ENCODE measurements at places on chromosomes 4 and X.

- DNase-seq = no peak
Measured at GRCh38 chr4:73344106-73344505, 60.0 kb upstream of the ALB start.

- DNase-seq = no peak
Measured at GRCh38 chrX:20418379-20419150, 151.9 kb upstream of the RPS6KA3 start.

DNA sequence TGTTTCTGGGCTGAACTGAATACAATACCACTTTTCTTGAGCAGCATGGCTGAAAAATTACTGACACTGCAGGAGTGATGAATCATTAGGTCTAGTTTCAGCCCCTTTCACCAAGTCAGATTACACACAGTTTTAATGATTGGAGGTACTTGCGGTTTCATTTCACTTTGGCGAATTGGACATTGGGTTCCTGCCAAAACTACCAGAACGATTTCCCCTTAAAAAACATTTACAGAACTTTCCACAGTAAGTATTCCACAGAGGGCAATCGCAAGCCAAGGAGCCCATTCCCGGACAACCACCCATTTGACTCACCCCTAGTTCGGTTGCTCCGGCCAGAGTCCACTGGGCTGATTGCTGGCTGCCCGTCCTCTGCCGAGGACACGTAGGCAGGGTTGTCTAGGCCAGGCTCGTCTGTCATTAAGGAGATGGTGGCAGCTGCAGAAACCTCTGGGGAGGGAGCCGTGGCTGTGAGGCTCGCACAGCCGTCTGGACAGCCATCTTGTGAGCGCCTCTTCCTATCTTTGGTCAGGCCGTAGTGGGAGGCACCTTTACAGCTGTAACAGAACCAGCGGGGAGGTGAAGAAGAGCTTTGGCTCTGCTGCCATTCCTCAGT lies 83.5 kb downstream of the LNX1 start:
- DNase-seq = no peak

GRCh38 chr4:6938647-6939271 lies 29.1 kb downstream of the TBC1D14 start:
- DNase-seq = no peak

DNA sequence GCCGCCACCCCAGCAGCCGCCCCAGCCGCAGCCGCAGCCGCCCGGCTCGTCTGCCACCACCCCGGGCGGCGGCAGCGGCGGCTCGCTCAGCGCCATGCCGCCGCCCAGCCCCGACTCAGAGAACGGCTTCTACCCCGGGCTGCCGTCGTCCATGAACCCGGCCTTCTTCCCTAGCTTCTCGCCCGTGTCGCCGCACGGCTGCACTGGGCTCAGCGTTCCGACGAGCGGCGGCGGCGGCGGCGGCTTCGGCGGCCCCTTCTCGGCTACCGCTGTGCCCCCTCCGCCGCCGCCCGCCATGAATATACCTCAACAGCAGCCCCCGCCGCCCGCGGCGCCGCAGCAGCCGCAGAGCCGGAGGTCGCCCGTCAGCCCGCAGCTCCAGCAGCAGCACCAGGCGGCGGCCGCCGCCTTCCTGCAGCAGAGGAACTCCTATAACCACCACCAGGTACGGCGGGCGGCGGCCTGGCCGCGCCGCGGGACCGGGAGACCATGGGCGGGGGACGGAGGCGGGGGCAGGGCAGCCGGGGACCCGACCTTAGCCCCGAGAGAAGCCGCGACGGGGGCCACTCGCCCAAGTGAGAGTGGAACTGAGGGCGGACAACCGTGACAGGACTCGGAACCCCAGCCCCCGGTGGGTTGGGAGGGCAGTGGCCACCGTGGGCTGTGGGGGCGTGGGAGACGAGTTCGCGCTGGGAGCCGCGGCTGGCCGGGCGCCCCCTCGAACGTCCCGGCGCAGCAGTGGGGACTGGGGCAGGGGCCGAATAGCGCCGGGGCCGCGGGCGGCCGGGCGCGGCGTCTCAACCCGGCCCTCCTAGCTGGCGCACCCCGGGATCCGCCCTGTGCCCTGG lies 1.8 kb downstream of the CPEB2 start:
- peak; percentile 16 for DNase-seq

- no peak for DNase-seq
Measured at GRCh38 chr4:69617083-69617694, 22.3 kb downstream of the UGT2A2 start.

DNA sequence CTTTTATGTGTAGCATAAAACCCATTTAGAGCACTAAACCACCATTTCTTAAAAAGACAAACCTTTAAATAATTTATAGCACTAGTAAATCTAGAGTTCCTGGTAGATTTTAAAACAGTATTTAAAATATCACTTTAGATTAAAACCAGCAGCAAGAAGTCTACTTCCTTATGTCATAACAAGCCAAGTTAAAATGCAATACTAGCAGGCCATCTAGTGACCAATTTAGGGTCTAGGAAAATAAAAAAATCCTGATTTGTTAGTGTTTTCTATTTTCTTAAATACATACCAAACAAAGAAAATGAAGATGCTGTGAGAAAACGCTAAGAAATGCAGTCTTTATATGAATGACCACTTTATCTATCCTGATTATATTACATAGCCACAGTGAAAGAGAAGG lies 53.9 kb downstream of the PAPSS1 start:
- DNase-seq = no peak
